ENCODE measurements at places on chromosomes 13 and 19.
A peak's percentile ranks its signal among the peaks of the same experiment; 100 is the strongest.

DNA sequence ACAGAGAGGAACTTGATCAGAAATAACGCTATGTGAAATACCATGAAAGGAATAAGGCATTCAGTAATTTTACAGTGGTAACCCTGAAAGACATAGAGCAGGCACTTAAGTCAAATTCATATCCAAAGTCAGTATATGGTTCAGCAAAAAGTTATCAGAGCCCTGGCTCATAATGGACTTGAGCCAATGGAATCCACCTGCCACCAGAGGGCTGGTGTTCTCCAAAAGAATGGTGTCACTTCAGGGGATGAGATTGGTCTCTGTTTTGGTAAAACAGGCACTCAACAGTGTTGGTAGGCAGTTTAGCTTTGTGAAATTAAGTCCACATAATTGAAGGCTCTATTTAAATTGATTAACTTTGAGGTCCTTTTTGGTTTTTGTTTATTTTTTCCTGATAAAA lies 93.9 kb downstream of the LIG4 start:
- no peak for DNase-seq

- no peak for DNase-seq
Measured at GRCh38 chr19:12834976-12835757, 788 bp upstream of the RTBDN start.

- no peak for DNase-seq
Measured at GRCh38 chr13:93726173-93726957, 499.8 kb downstream of the GPC6 start.

- DNase-seq = no peak
Measured at GRCh38 chr13:26051657-26052311, at the start of gene SHISA2. SHISA2 (minus strand) TSS chr13:26052016; CDS start chr13:26050975, 1,041 bp downstream.

GRCh38 chr13:99190147-99190985 lies 10.3 kb upstream of the UBAC2 start:
- no peak for DNase-seq

GRCh38 chr13:83547043-83547442 lies 335.2 kb downstream of the SLITRK1 start:
- DNase-seq = no peak

DNA sequence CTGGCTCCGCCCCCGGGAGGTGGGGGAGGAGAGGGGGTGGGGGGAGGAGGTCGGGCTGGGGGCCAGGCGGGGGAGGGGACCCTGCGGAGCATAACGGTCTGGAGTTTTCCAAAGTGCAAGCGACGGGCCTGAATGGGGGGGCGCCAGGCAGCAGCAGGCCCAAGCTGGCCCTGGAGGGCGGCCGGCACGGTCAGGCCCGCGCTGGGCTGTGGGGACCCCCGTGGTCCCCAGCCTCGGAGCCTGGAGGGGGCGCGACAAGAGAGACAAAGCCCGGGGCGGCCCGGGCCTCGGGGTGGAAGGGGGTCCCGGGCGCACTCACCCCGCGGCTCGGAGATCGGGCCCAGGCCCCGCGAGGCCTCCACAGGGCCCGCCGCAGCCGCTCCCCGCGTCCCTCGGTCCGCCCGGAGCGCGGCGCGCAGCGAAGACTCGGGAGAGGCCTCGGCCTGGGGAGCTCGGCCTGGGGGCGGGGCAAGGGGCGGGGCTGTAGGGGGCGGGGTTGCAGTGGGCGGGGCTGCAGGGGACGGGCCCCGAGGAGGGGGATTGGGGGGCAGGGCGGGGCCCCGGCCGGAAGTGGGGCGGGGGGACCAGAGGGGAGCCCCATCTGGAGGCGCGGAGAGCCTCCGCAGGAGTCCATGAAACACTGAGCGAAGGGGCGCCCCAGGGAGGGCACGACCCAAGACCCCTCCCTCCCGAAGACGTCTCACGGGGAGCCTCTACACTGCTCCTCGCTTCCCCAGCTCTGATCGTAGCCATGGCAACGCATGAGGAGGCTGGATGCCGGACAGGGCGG lies 47.6 kb downstream of the PTPRS start:
- peak; percentile 35 for DNase-seq

DNA sequence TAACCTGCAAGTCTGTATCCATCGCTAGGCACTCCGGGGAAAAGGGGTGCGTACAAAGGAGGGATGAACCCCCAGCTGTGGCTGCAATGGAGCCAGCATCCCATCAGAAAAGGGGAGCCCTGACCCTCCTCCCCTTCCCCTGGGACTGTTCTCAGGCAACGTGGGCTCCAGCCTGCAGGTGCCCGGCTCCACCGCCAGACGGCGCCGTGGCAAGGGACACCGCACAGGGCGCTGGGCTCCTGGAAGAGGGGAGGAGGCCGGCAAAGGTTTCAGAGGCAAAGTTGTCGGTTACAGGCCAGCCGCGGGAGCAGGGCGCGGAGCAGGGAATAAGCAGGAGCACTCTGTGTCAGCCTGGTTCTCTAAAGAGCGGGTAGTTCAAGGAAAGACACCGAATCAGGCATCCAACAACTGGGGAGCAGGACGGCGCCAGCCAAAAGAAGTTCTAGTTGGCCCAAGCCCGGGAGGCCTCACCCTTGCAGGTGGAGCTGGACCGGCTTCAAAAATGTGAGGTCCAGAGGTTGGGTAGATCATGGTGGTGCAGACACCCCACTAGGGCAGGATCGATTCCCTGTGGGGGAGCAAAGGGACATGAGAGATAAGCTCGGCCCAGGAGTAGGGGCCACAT lies 53.0 kb upstream of the ATP12A start:
- DNase-seq = no peak

Data from GDM1 (cell line).